ENCODE measurements at places on chromosomes 12 and 14.

- DNase-seq: no peak
These were observed 49.3 kb downstream of the AACS start for GRCh38 chr12:125114365-125115141.

DNA sequence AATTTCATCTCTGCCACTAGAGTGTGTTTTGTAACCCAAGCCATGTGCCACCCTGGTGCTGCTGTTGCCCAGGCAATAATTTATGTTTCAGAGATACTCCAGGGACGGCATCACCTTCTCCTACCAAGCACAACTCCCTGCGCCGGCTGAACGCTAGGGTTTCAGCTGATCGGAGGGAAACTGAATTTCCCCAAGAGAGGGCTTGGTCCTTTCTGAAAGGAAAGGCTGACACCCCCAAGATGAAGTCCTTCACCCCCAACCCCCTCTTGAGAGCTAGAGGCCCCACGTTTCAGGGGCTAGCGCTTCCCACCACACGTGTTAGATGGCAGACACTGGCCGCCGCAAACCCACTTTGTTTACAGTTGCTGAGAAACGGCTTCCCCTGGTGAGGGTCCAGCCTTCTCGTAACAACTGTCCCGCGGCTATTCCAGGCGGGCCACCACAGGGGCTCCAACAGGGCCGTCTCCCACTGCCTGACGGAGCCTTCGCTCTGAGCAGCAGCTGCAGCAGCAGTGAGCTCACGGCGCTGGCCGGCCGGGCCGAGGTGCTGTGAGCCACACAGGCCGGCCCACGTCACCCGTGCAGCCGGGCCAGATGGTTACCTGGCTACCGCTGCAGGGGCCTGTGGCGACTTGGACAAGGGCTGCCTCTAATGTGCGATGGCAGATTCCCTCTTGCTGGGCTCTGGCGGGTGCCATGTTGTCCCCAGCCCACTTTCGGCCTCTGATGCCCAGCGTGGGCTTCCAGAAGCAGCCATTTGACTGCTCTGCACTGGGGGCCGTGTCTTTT lies 66.4 kb downstream of the TESC start:
- no peak for DNase-seq

DNA sequence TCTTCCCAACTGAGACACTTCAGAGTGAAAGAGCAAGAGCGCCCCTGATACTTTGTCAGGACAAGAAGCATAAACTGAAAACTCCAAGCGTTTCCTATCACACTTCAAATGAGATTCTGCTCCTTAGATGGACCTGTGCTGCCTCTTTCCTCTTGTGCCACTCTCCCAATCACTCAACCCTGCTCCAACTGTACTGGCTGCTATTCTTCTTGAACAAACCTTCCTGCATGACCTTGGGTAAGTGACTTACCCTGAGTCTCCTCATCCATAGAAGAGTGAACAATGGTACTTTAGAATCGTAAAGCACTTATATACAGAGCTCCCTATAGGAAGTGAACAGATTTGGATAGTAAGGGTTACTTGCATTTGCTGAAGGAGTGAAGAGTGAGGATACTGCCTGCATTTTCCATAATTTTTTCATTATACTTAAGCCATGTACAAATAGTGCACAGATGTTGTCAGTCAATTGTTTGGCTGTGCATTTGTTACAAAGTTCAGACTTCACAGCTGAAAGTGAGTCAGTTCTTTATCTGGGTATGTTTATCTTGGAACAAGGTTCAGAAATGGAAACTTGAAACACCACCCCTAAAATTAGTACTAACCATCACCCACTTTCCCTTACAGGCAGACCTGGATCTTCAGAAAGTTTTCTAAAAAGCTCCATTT lies 10.8 kb downstream of the MTERF2 start:
- no peak for DNase-seq

DNA sequence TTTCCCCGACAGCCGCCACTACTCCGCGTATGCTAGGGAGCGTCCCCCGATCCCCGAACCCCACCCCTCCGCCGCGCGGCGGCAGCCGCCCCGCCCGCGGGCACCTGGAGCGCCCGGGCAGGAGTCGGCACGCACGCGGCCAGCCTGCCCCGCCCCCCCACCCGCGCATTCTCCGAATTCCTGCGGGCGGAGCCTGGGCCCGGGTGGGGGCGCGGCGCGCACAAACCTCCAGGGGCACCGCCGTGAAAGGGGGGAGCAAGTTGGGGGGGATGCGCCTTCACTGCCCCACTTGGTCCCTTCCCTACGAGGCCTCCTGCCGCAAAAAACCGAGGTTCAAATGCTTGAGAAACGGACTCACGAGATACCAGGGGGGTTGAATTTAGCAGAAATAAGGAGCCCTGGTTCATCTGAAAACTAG lies 1.7 kb downstream of the AJUBA start:
- no peak for DNase-seq

GRCh38 chr12:53199700-53200099 lies 7.4 kb downstream of the ITGB7 start:
- no peak for DNase-seq

GRCh38 chr12:53820514-53821306 lies 68.9 kb upstream of the CISTR start:
- no peak for DNase-seq

DNA sequence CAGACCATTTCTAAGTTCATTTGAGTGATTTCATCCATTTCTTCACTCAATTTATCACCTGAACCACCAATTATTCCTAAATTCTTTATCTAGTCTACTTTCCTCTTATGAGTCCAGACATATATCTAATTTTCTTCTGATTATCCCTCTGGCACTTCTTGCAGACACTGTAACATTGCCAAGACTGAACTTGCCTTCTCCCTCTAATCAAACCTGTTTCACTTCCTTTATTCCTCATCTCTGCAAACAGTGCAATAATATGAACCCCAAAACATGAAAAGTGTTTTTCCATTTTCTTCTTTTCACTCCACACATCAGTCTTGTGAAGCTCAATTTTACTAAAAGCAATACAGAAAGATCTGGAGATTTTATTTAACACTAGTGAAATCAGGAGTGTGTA lies 37.8 kb upstream of the PTPRQ start:
- no peak for DNase-seq

GRCh38 chr14:104112609-104113571 lies 25.5 kb upstream of the KIF26A start:
- no peak for DNase-seq

DNA sequence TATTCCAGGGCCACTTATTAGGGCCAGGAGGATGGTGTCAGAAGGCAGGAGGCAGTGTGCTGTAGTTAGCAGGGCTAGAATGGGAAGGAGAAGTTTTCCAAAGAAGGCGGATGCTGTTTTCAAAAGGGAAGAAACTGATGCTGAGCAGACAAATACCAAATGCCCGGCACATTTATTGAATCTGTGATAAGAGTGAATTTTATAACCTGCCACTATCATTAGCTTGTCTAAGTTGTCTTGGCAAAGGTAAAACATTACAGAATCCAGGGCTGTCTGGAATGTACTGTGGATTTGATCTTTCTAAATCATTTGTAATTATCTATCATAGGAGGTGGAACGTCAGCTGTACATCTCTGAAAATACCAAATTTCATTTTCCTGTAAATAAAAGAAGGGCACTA lies 40.8 kb downstream of the NDUFA12 start:
- DNase-seq: no peak

DNA sequence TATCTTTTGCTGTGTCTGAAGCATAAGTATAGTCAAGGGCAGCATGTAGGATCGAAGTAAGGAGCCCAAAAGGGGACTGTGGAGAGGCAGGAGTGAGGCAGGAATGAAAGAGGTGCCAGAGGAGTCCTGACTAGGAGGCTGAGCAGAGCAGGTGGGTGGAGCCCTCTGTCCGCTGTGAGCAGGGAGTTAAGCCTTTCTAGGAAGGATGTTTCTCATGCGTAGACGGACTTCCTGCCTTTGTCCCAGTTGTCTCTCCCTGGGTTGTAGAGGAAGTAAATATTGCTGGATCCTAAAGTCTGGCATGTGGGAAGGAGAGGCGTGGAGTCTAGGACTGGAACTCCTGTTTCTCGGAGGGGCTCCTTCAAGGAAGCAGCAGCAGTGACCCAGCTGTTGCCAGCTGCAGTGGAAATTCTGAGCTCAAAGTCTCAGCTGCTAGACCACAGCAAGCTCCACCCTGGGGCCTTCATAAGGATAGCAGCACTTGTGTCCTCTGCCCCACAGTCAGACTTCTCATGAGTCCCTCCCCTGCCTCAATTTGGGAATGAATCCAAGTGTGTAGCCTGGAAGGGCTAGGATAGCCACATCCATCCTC lies 44.0 kb downstream of the RBMS2 start:
- peak; percentile 11 for DNase-seq

DNA sequence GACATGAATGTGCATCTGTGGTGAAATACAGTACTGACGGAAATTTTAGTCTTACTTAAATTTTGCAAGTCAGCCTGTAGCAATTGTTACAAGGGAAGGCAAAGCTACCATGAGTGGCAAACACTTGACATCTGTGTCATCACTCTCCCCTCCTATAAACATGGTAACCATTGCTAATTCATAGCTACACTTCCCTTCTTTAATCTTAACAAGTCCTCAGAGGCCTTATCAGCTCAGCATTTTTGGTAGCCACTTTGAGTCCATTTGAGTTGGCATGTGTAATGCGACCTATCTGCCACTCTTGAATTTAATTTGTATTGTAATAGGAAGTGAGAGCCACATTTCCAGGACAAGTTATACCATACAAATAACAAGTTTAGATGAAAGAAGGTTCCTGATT lies 218.1 kb downstream of the RMST start:
- DNase-seq: no peak

- no peak for DNase-seq
These were observed 211.5 kb downstream of the SLC41A2 start for GRCh38 chr12:104746467-104747088.

- DNase-seq: peak; percentile 85
These were observed 3.6 kb downstream of the FNTB start for GRCh38 chr14:64990296-64990695.

DNA sequence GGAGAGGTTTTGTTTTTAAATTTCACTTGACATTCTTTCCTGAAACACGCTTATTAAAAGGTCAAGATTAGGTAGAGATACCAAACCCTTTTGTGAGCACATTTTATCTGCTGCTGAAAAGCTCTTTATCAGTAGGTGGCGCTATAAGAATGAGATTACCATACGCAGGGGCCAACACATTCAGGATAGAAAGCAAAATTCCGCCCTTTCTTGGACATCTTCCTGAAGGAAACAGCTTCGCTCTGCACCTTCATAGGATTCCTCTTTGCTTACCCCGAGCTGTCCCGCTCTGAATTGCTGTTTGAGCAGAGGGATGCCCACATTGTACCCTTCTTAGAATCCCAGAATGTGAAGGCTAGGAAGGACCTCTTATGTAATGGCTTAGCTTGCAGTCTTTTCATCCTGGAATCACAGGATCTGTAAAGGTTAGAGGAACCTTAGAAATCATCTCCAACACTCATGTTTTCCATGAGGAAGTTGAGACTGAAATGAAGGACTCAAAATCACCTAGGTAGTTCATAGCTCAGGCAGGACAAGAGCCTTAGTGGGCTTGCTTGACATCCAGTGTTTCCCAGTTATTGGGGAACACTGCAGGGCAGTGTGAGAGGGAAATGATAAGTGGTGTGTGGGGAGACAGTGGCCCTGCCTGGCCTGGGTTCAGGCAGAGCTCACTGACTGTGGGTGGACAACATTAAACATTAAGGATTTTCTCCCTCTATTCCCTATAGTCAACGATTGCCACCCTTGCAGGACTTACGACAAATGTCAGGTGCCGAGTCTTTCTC lies 38.7 kb upstream of the CRY1 start:
- peak; percentile 76 for DNase-seq

- peak; percentile 41 for DNase-seq
These were observed 65.6 kb upstream of the TCL1B start for GRCh38 chr14:95620659-95621059.

All from COLO829 (cell line).